ENCODE measurements at places on chromosomes 12 and 14. TPM values are rescaled to one million over a fixed set of nuclear protein-coding genes. Genes with fewer than 3 reads are reported as not detected.

The HVCN1 gene
- 30.8 TPM for total RNA-seq

The ARID2 gene
- total RNA-seq = 52.3 TPM

The P2RX2 gene
- total RNA-seq = not detected

The ISCU gene
- 59.5 TPM for total RNA-seq

The CDKL1 gene
- total RNA-seq = 8.1 TPM
